ENCODE measurements at places on chromosomes 4 and X.

DNA sequence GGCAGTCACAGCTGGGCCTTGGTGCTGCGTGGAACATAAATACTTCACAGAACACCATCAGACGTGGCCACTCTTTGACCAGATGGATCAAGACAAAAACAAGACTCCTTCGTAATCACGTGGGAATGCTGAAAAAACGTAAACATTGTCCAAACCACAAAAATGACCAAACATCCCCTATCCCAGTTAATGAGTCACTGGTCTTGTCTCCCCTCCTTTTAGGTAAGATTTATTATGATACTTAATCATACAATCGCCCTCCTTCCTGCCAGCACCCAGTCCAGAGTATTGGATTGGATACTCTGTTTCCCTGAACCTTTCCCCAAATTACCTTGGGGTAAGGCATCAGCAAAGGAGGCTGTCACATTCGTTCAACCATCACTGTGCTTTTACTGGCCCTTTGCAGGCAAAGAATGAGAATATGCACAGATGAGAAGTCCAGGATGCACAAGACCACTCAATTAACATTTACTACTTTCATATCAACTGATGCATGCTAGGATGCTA, 601 bp upstream of the TCEANC start:
- DNase-seq: no peak

- DNase-seq: no peak
Measured at GRCh38 chr4:13722649-13723048, 95.1 kb upstream of the BOD1L1 start.

DNA sequence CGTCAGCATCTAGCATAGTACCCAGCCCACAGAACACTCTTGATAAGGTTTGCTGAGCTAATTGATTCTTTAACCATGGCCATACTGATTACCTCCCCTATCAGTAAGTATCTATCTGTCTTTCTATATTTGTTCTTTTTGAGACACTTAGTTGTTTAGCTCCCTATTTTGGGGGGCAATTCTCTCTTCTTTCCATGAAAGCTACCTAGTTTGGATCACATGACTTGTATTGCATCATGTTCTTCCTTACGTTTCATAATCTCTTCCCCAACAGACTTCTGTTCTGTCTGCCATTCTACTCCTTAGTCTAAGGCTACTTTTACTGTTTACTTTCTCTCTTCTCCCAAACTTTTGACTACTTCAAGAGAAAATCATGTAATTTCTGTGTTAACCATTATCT, 39.0 kb downstream of the TBC1D19 start:
- DNase-seq: no peak

DNA sequence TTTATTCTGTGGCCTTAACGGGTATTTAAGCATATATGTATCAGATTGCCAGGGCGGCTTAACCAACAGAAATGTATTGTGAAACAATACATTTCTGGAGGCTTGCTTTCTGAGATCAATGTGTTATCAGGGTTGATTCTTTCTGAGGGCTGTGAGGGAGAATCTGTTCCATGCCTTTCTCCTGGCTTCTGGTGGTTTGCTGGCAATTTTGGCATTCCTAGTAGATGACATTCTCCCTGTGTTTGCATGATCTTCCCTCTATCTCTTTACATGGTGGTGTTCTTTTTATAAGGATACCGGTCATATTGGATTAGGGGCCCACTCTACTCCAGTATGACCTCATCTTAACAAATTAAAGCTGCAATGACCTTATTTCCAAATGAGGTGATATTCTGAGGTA, 16.9 kb upstream of the CEP135 start:
- DNase-seq: no peak

- DNase-seq: no peak
Measured at GRCh38 chr4:54386042-54386669, 157.1 kb downstream of the PDGFRA start.
